ENCODE measurements at places on chromosomes 7 and 10.

GRCh38 chr7:26993816-26994810 lies 101.7 kb downstream of the HOXA1 start:
- DNase-seq: no peak

DNA sequence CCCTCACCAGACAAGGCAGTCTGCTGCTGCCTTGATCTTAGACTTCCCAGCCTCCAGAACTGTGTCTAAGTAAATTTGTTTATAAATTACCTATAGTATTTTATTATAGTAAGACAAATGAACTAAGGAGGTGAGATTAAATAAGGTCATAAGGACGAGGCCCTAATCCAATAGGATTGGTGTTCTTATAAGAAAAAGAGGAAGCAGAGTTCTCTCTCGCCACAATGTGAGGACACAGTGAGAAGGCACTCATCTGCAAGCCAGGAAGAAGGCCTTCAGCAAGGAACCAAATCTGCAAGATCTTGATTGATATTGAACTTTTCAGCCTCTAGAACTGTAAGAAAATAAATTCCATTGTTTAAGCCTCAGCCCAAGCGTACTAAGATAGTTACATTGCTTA lies 6.1 kb upstream of the ZNF438 start:
- no peak for DNase-seq

- no peak for DNase-seq
These were observed 1.9 kb upstream of the RINT1 start for GRCh38 chr7:105530126-105530525.

DNA sequence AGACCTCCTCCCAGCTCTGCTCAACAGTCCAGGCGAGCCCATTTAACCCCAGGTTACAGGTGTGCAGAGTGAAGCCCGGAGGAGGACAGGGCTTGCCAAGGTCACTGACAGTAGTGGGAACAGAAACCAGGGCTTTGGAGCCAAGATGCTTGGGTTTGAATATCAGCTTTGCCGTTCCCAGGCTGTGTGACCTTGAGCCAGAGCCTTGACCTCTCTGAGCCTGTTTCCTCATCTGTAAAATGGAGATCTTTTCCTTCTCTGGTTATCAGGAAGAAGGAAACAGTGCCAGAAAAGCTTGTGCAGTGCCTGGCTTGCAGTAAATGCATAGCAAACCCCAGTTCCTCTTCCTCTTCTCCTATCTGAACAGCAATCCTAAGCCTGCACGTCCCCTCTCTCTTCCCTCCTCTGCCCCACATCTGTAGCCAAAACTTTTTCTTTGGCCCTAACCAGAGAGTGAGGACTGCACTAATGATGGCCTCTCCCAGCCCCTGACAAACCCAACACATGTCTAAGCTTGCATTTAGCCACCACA lies 21.4 kb upstream of the MLXIPL start:
- DNase-seq: no peak

DNA sequence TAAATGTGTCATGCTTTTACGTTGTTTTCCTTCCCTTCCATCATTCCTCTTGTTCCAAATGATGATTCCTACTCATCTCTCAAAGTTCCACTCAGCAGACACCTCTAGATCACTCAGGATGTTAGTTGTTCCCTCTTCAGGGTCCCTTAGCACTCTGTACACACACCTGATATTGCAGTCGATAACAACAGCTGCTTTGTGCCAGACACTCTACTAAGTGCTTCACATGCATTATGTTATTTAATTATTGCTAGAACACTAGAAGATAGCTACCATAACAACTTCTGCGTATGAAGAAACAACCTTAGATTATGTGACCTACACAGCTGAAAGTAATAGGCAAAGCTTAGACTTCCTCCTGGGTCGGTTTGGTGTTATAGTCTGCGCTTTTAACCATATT lies 29.6 kb downstream of the PCBD1 start:
- DNase-seq: no peak

GRCh38 chr7:55405856-55406541 lies 40.9 kb downstream of the LANCL2 start:
- DNase-seq: no peak

DNA sequence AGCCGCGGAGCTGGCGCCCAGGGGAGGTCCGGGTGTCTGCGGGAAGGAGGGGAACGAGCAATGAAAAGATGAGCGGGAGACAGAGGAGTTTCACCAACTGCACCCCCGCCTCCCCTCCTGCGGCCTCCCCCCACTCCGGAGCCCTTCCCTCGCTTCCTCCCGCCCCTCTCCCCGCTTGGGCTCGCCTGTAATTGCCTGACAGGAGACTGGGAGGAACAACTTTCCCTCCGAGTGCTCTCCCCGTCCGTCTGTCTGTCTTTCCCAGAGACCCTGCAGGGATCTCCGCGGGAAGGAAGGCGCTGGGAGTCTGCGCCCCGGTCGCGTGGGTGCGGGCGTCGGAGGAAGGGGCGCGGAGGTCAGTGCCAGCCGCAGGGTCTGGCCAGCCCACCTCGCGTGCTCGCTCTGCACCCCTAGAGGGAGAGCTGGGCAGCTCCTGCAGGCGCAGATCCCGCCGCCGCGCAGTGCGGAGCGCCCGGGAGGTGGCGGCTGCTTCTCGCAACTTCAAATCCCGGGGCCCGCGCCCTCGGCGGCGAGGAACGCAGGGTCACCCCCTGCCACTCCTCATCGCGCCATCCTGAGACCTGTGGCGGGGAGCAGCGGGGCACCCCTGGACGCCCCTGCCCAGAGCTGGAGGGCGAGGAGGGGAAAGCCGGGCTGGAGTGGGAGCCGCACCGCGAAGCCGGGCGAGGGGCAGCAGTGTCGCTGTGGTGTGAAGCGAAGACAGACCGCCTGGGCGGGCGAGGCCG lies 511 bp upstream of the NRP1 start:
- DNase-seq: peak; percentile 15

DNA sequence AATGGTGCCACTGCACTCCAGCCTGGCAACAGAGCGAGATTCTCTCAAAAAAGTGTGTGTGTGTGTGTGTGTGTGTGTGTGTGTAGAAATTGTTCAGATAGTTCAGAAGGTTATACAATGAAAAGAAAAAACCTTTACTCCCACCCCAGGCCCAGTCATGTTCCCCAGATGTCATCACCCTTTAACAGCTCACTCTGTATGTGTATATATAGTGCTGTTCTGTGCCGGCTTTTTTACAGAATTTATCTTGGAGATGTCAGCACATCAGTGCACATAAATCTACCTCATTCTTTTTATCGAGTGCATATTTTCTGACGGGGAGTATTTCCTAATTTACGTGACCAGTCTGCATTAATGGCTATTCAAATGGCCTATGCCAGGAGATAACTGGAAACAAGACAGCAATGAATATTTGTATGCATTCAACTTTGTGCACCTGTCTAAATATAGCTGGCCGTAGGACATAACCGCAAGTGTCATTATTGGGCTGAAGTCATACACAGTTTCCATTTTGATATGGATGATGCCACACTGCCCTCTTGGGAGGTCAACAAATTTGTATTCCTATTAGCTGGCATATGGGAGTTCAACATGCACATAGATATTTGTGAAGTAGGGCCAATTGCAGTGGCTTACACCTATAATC lies 11.7 kb downstream of the NIPSNAP2 start:
- no peak for DNase-seq

DNA sequence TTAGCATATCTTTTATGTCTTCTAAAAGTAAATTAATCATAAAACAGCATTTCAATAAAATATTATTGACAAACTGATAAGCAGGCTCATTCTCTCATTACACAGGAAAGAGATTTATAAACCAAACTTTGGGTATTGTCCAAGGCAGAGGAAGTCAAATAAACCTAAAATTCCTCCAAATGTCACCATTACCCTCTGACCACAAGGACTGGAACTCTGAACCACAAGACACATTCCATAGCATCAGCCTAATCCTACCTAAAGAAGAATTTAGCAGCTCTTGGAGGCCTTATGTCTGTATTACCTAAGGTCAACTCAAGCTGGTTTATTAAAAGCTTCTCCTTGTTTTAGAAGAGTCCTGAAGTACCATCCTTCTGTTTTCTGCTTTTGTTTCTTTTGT lies 82.4 kb upstream of the SLC13A1 start:
- no peak for DNase-seq

DNA sequence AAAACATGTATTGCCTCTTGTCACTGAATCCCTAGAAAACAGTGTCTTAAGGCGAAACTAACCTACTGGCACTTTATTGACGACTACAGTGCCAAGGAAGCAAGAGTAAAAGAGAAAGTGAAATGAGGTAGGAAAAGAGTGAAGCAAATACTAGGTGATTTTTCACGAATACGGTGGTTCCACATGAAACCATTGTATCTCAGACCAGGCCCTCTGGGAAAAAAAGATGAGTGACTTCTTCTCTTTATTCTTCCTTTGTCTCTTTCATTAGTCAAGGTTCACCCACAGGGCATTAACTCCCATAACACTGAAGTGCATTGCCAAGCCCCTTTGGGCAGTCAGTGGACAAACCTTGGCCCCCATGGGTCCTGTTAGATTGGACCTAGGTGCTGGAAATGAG lies 16.2 kb upstream of the MACC1 start:
- no peak for DNase-seq

GRCh38 chr10:99798920-99799319 lies 16.5 kb downstream of the ABCC2 start:
- DNase-seq: no peak

DNA sequence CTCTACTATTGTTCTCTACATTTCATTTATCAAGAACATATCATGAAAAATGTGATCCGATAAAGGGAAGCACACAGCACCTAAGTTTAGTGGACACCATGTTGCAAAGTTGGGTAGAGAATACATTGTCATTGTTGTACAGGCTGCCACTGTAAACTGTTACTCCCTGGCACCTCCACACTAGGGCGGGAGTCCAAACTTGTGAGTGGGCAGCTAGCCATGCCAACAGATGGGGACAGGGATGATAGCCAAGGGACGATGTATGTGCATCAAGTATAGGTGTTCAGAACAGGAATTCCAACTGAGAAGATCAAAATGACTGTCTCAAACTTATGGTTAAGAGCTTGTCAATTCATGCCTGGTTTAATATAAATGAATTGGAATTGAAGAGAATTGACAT lies 31.1 kb upstream of the COMMD3 start:
- DNase-seq: no peak

DNA sequence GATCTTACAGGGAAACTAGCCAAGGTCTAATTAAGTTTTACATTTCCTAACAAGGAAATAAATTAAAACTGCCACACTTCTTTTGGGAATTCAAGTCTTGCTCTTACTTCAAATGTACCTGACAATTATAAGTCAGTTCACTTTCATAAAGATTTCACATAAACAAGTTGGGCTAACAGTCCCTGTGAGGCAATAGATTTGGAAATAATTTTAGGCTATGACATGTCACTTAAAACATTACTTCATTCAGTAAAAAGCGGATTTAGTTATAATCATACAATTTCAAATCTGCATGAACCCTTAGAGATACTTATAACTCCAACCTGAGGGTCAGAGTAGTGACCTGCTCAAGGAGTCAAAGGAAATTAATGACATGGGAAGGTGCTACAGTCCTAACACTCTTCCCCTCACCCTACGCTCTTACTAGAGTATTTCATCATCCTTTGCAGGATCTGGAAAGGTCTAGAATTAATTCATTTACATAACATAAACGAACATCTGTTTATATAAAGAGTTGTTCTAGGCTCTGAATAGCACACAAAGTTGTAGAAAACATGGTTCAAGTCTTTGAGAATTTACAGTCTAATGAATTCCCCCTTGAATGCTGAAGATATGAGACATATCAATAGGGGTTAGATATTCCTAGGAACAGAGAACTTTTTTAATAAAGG lies 32.3 kb upstream of the DNAJB12 start:
- DNase-seq: no peak

DNA sequence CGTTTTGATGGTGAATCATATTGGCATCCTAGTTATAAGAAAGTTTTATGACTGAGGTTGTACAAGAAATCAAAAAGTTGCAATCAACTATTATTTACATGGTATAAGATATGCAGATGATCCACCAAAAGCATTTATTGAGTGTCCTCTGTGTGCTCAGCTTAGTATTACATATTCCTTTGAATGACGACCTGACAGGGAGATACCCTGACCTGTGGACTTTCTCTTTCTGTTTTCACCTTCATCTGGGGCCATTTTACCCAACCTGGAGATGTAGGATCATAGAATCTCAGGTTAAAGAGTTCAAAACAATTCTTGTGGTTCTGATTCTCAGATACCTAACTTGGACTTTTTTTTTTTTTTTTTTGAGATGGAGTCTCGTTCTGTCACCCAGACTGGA lies 269.1 kb upstream of the SORCS1 start:
- no peak for DNase-seq
